Activated T-helper 2 cell treated with anti-CD3 and anti-CD28 coated beads, Interferon-gamma antibody, Interleukin-2, Interleukin-4, amounts not matched to agents 10 μg/mL and 5 μg/mL and 100 μg/mL, durations not matched to agents 14 hours and 24 hours and 36 hours (primary cell): ENCODE measurements at places on chromosomes 4 and X. TPM values are rescaled to one million over a fixed set of nuclear protein-coding genes. Genes with fewer than 3 reads are reported as not detected.

CDKL2 gene
- total RNA-seq, result 0.23 and 0.57 TPM in 2 replicates

SOX3 gene
- total RNA-seq, result not detected in 2 replicates

ASB9 gene
- total RNA-seq, result 0.11 and 0.78 TPM in 2 replicates

RADX gene
- 6.5 and 8.0 TPM in 2 replicates for total RNA-seq

PDCL2 gene
- total RNA-seq, result not detected in 2 replicates

HSPA4L gene
- total RNA-seq, result 5.0 and 5.2 TPM in 2 replicates

HGFAC gene
- not detected in 2 replicates for total RNA-seq
